HS-27A (cell line): ENCODE measurements at places on chromosomes 16 and 17.

- no peak for DNase-seq
Measured at GRCh38 chr17:34219405-34219804, 35.7 kb upstream of the CCL2 start.

- DNase-seq, result no peak
Measured at GRCh38 chr16:70438585-70438968, 323 bp downstream of the ST3GAL2 start.

DNA sequence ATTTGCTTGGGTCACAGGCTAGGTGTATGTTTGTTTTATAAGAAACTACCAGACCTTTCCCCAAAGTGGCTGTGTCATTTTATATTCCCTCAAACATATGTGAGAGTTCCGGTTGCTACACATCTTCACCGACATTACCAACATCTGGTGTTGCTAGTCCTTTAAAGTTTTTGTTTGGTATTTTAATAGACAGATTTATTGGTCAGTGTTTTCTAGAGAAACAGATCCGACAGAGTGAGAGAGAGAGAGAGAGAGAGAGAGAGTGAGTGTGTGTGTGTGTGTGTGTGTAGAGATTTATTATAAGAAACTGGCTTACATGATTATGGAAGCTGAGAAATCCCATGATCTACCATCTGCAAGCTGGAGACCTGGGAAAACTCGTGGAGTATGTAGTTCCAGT is 31.0 kb downstream of the LDHD start:
- DNase-seq, result no peak

GRCh38 chr16:25256695-25257469 is 763 bp downstream of the ZKSCAN2 start:
- DNase-seq, result no peak

DNA sequence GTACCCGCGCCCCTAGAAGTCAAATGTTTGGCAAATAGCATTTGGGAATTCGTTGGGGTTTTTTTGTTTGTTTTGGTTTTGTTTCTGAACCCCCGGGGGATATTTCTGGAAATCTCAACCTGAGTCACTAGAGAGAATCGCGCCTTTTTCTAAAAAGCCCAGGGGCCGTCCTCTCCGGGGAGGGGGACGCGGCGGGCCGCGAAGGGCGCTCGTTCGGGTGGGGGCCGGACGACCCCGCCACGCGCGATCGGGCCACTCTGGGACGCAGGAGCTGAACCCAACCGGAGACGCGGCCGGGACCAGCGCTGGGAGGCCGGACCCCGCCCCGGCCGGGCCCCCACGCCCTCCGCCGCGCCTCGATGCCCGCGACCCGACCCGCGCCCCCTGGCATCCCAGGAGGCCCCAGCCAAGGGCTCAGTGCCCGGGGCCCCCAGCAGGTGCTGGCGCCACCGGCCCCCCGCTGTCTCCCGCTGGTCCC is 302 bp downstream of the LITAF start:
- no peak for DNase-seq
